ENCODE measurements at places on chromosomes 6 and 20.
A peak's percentile ranks its signal among the peaks of the same experiment; 100 is the strongest.

DNA sequence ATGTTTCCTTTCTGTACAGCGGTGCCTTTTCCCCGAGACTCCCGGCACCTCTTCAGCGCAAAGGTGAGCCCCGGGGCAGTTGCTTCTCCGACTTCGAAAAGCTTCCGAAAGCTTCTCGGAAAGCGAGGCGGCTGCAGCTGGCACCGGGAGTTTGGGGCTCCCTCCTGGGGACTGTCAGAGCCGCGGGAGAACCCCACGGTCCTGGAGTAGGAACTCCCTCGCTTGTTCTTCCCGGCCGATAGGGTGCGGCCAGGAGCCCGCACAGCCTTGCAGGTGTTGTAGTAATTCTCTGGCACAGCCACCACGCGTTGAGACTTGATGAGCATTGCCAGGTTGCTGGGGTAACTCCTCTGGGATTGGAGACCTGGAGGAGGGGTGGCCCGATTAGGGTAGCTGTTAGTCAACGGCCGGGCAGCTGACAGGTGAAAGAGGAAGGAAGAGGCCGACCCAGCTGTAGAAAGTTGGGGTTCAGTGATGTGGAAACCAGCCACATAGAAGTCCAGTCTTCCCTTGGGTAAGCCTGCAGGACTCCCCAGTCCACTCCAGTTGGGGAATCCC lies 721 bp downstream of the KDM1B start:
- DNase-seq: peak; percentile 32

DNA sequence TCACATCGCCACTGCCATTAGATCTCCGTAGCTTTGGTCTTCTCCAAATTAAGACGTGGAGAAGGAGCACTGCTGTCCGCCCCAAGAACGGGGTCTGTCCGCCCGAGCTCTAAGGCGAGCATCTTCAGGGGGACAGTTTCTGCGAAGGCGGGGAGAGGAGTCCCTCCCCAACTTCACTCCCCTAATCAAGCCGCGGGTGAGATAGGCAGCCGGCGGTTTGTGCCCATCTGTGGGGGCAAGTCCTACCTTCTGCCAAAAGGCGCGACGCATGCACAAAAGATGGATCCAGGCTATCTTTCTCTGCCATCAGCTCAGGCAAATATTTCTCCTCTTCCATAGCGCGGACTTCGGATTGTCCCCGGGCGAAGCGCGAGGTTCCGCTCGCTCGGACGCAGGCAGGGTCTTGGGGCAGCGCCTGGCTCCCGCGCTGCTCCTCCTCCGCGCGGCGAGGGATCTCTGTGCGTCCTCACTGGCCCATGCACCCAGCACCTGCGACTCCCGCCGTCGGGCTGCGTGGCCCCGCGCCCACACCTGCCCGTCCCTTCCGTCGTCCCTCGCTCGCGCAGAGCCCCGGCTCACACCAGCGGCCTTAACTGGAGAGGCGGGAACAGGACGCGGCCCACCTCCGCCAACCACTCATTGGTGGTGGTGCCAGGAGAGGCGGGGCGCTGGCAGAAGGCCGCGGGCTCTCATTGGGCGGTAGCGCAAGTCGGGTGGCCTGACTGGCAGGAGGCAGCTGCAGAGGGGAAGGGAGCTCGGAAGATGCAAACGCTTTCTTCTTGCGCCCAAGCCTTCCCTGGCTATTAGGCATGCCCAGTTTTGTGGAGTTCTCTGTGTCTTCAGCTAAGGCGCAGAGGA lies at the start of gene KHDRBS2:
TSS of gene KHDRBS2 (minus strand) at position 614 of the 858 bp plus-strand sequence.
- DNase-seq: peak; percentile 13

GRCh38 chr20:16481977-16482376 lies 91.3 kb downstream of the KIF16B start:
- no peak for DNase-seq

- no peak for DNase-seq
Measured at GRCh38 chr20:63741676-63742380, 2.3 kb downstream of the SLC2A4RG start.

GRCh38 chr6:69784595-69785377 lies 12.0 kb downstream of the LMBRD1 start:
- DNase-seq: no peak

DNA sequence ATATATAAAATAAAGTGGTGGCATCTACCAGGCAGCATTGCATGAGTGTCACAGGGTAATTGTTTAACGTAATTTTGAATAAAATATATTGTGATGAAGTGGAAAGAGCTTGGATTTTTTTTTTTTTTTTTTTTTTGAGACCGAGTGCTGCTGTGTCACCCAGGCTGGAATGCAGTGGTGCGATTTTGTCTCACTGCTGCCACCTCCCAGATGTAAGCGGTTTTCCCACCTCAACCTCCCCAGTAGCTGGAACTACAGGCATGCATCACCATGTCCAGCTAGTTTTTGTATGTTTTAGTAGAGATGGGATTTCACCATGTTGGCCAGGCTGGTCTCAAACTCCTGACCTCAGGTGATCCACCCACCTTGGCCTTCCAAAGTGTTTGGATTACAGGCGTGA lies 81.1 kb upstream of the SMIM8 start:
- DNase-seq: no peak

GRCh38 chr6:47151232-47151898 lies 109.2 kb upstream of the ADGRF1 start:
- no peak for DNase-seq

DNA sequence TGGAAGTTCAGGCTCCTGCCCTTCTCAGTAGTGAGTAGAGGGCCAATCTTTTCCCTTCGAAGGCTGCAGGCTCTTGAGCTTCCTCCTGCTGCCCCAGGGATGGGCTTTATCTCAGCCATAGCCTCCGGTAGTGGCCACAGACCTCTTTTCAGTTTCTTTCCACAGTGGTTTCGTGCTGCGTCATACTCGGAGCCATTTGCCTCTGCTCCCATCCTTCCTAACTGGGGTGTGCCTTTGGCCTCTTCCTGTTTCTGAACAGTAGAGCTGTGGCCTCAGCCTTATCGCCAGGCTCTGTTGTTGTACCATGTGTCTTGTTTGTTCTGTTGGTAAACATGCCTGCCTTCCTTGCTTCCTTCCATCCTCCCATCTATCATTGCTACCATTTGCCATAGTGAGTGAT lies 54.1 kb downstream of the TULP4 start:
- DNase-seq: no peak

DNA sequence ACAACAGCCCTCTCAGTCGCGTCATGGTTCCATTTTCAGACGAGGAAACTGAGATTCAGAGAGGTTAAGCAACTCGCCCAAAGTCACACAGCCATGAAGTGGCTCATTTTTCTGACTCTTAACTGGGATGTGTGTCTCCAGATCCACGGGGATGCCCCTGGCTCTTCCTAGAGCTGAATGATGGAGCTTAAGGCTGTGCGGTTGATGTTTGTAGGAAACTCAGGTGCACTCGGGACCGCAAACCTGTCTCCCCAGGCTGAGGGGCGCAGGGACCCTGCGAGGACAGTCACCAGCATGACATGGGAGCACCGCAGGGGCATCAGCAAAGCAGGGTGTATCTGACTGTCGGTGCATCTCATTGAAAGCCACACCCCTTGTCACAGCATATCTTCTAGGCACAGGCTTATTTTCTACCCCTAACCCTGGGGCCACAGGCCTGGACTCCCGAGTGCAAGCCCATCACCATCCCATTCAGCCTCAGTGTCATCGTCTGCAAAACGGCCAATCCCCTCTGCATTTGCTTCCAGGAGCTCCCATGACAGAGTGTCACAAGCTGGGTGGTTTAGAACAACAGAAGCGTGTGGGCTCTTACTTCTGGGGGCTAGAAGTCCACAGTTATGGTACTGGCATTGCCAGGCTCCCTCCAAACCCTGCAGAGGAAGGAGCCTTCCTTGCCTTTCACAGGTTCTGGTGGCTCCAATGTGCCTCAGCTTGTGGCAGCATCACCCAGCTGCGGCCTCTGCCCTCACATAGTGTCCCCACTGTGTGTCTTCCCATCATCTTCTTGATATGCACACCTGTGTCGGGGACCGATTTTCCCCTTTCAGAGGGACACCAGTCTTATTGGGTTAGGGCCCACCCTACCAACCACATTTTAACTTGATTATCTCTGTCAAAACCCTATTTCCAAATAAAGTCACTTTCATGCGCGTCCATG lies 9.9 kb upstream of the ARHGAP40 start:
- DNase-seq: no peak

DNA sequence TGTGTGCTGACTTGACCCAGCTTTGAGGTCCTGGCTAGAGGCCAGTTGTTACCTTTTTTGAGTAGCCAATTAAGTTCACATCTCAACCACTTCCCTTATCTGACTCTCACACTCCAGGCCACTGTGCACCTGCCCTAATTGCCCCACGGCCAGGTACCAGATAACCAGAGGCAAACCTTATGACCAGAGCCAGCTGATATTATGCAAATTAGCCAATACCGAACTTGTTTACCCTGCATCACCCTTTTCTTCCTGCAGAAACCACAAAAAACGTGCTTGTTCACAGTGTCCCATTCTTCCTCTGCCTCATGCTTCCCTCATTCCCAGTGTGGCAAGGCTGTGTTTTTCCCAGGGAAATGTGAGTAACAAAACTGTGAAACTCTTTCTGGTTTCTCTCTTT lies 89.3 kb downstream of the HTR1B start:
- DNase-seq: no peak

DNA sequence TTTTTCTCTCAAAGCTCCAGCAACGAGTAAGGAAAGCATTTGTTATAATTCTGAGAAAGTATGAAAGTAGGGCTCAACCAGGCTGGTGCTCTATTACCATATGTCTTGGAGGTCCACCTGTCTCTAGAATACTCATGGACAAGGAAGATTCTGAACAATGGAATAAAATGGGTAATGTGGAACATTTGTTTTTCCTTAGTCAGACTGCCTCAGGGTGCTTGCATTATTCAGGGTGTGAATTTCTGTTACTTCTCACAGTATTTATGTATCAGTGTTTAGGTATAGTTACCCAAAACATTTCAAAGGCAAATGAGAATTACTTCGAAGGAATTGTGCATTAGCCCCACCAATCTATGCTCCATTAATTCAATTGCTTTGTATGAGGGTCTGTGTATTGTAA lies 586.2 kb upstream of the CITED2 start:
- no peak for DNase-seq

- DNase-seq: no peak
Measured at GRCh38 chr6:41157323-41157722, 3.2 kb upstream of the TREML1 start.

- no peak for DNase-seq
Measured at GRCh38 chr6:39411001-39411400, 88.5 kb upstream of the KCNK16 start.

GRCh38 chr6:9711365-9711764 lies 703.5 kb downstream of the TFAP2A start:
- no peak for DNase-seq

- DNase-seq: no peak
Measured at GRCh38 chr6:158013904-158014504, 32.3 kb downstream of the SYNJ2 start.

- DNase-seq: peak; percentile 53
Measured at GRCh38 chr6:56798163-56798562, 155.5 kb upstream of the DST start.

- DNase-seq: no peak
Measured at GRCh38 chr6:158323561-158323958, 11.3 kb downstream of the TULP4 start.

DNA sequence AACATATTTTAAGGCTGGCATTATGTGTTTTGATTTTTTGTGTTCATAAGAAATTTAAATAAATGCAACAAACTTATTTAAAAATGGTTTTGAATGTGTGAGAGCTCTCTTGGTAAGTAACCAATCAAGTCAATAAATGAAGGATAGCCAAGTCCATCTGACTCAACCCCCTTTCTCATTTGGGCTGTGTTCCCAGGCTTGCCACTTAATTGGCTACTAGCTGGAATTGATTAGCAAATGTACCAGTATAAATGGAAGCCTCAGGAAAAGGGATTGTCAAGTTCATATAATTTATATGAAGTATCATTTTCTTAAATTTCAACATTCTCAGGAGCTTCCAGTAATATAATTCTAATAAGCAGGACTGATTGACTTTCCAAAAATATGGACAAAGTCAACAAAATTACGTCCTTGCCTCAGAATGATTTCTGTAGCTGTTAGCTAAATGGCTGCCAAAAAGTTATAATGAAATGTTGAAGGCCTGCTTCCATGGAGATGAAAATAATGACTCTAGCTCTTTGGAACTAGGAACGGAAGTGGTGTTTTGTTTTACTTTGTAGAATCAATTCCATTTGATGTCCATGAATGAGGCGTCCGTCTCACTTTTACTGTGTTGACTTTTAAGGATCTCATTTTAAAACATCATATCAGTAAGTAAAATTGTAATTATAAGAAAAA lies 614.9 kb downstream of the CDH26 start:
- no peak for DNase-seq

DNA sequence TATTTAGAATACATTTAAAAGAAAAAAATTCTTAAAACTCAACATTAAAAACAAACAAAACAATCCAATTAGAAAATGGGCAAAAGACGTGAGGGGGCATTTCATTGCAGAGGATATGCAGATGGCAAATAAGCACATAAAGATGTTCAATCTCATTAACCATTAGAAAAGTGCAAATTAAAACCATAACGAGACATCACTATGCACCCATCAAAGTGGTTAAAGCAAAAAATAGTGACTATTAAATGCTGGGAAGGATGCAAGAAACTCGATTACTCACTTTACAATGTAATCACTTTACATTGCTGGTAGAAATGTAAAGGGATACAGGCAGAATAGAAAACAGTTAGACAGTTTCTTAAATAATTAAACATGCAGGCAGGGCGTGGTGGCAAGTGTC lies 59.0 kb downstream of the BCAS1 start:
- no peak for DNase-seq

GRCh38 chr6:21710908-21711627 lies 117.5 kb downstream of the SOX4 start:
- no peak for DNase-seq

GRCh38 chr6:128657181-128657580 lies 136.8 kb upstream of the PTPRK start:
- DNase-seq: no peak

DNA sequence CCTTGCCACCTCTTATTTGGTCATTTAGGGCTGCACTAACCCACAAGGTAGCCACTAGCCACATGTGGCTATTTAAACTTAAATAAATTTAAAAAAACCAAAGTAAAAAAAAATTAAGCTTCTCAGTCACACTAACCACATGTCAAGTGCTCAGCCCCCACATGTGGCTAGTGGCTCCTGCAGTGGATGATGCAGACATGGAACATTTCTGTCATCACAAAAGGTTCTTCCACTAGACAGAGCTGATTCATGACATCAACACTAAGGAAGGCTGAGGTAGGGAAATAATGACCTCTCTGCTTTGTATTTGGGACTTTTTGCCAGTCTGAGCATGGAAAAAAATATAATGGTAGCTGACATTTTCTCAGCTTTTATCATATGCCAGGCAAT lies 173.0 kb upstream of the FERMT1 start:
- DNase-seq: no peak

GRCh38 chr6:744666-745353 lies 51.9 kb upstream of the EXOC2 start:
- DNase-seq: no peak
